ENCODE measurements at places on chromosomes 5 and 9.

- no peak for DNase-seq
Measured at GRCh38 chr5:59503220-59503619, 390.3 kb downstream of the PDE4D start.

GRCh38 chr5:68187268-68188055, 28.1 kb upstream of the PIK3R1 start:
- no peak for DNase-seq

DNA sequence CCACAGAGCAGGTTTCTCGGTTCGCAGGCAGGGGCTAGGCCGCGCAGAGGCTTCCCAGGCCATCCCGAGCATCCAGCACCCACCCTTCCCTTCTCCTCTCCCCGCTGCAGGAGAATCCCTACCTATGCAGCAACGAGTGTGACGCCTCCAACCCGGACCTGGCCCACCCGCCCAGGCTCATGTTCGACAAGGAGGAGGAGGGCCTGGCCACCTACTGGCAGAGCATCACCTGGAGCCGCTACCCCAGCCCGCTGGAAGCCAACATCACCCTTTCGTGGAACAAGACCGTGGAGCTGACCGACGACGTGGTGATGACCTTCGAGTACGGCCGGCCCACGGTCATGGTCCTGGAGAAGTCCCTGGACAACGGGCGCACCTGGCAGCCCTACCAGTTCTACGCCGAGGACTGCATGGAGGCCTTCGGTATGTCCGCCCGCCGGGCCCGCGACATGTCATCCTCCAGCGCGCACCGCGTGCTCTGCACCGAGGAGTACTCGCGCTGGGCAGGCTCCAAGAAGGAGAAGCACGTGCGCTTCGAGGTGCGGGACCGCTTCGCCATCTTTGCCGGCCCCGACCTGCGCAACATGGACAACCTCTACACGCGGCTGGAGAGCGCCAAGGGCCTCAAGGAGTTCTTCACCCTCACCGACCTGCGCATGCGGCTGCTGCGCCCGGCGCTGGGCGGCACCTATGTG, 36.1 kb downstream of the NTNG2 start:
- no peak for DNase-seq

- no peak for DNase-seq
Measured at GRCh38 chr5:113971454-113971853, 390.4 kb upstream of the KCNN2 start.
